Activated CD4-positive, alpha-beta memory T cell treated with anti-CD3 and anti-CD28 coated beads for 36 hours (primary cell): ENCODE measurements at places on chromosomes 3 and 15.

DNA sequence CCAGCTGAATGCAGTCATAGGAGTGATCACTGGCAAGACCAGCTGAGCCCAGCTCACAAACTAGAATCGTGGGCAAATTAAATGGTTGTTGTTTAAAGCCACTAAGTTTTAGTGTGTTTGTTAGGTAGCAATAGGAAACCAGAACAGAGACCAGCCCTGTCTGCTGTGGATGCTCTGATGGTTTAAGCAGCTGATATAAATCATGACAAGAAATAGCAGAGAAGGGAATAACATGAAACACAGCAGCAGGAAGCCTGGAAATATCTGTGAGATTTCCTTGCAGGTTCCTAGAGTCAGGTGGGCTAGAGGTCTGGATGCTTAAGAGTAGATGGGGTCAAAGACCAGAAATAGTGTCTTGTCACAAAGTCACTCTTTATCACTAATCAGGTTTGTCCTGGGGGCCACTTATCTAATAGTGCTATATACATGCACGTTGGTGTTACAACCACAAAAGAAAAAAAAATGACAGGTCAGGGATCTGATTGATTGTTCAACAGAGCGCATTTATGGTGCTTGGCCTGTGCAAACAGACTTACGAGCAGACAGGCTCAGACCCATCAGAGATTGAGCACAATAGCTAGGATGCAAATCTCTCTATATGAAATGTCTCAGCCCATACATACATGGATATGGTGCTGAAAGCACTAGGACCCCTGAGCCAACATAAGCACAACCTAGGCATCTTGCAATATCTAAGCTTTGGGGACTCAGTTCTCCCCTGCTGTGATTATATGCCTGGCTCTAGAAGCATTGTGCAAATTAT, 967.7 kb downstream of the AGBL1 start:
- H3K4me1 ChIP-seq, result no peaks in the 10 kb centered on the region
- H3K27me3 ChIP-seq, result peaks cover 2% of the 10 kb centered on the region
- H3K36me3 ChIP-seq, result no peaks in the 10 kb centered on the region
- no peak for DNase-seq
- no peak overlapping the region for H3K27ac ChIP-seq

DNA sequence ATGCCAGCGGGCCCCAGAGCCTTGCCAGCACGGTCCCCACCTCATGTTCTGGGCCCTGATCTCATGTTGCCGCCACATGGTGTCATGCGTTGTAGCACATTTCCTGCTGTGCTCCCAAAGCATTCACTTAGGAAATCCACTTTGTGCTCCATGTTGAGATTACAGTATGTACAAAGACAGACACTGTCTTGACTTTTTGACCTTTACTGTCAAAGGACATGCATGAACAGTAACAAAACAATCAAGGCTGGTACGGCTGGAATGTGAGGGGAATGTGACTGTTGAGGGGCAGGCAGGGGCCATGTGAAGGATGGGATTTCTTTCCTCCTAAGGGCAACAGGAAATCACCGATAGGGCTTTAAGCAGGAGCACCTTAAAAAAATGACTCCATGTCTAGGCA, 53.3 kb upstream of the RPL32 start:
- H3K36me3 ChIP-seq, result peaks cover 5% of the 10 kb centered on the region
- no peak overlapping the region for H3K4me3 ChIP-seq
- H3K27ac ChIP-seq, result no peak overlapping the region
- peaks cover 8% of the 10 kb centered on the region for H3K4me1 ChIP-seq

DNA sequence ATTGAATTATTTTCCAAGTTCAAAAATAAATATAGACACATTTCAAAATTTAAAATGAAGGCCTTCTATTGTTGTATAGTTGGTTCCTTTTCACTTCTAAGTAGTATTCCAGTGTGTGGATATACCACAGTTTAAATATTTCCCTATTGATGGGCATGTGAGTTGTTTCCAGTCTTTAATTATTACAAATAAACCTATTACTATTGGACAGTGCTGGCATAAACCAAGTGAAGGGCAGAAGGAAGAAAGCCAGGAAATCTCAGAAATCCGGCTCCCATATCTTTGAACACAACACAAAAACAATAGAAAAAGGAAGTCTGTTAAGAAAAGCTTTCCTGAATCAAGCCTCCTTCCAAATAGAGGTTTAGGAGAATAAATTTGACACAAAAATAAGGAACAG, 26.1 kb downstream of the GOLGB1 start:
- H3K4me1 ChIP-seq, result peaks cover 3% of the 10 kb centered on the region
- H3K27me3 ChIP-seq, result no peaks in the 10 kb centered on the region
- no peak overlapping the region for H3K4me3 ChIP-seq
- no peak overlapping the region for H3K27ac ChIP-seq

GRCh38 chr3:89059211-89059925, 48.1 kb upstream of the EPHA3 start:
- H3K4me3 ChIP-seq, result no peak overlapping the region
- H3K27ac ChIP-seq, result no peak overlapping the region
- H3K4me1 ChIP-seq, result no peaks in the 10 kb centered on the region
- no peak for DNase-seq
- H3K27me3 ChIP-seq, result no peaks in the 10 kb centered on the region
- no peaks in the 10 kb centered on the region for H3K36me3 ChIP-seq

GRCh38 chr3:62569609-62570008, 196.3 kb upstream of the FEZF2 start:
- no peak overlapping the region for H3K27ac ChIP-seq
- H3K4me3 ChIP-seq, result no peak overlapping the region
- H3K36me3 ChIP-seq, result no peaks in the 10 kb centered on the region

GRCh38 chr3:178129109-178129508, 407.1 kb upstream of the KCNMB2 start:
- no peaks in the 10 kb centered on the region for H3K27me3 ChIP-seq
- no peak for DNase-seq
- no peak overlapping the region for H3K27ac ChIP-seq
- no peak overlapping the region for H3K4me3 ChIP-seq

- H3K36me3 ChIP-seq, result no peaks in the 10 kb centered on the region
- no peaks in the 10 kb centered on the region for H3K4me1 ChIP-seq
- DNase-seq, result no peak
- H3K27me3 ChIP-seq, result peaks cover 5% of the 10 kb centered on the region
Observed at GRCh38 chr15:70789213-70789612, 25.9 kb upstream of the UACA start.

- H3K27ac ChIP-seq, result no peak overlapping the region
- DNase-seq, result no peak
- H3K4me1 ChIP-seq, result peaks cover 5% of the 10 kb centered on the region
Observed at GRCh38 chr3:11228041-11228440, 44.2 kb upstream of the ATG7 start.

DNA sequence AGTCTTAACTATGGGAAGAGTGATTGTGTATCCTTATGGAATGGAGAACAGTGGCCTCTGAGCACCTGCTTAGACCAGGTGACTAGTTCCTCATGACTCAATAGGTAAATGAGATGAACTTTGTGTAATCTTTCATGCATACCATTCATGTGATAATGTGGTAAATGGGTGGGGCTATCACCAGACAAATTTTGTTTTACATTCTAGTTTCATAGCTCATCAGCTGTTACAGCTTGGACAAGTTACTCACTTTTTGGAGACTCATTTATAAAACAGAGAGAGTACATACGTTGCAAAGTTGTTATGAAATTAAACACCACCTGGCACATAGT, 103.7 kb upstream of the TGFBR2 start:
- peak overlapping the region; percentile 70 for H3K27ac ChIP-seq
- no peak overlapping the region for H3K4me3 ChIP-seq
- H3K36me3 ChIP-seq, result no peaks in the 10 kb centered on the region
- no peak for DNase-seq

DNA sequence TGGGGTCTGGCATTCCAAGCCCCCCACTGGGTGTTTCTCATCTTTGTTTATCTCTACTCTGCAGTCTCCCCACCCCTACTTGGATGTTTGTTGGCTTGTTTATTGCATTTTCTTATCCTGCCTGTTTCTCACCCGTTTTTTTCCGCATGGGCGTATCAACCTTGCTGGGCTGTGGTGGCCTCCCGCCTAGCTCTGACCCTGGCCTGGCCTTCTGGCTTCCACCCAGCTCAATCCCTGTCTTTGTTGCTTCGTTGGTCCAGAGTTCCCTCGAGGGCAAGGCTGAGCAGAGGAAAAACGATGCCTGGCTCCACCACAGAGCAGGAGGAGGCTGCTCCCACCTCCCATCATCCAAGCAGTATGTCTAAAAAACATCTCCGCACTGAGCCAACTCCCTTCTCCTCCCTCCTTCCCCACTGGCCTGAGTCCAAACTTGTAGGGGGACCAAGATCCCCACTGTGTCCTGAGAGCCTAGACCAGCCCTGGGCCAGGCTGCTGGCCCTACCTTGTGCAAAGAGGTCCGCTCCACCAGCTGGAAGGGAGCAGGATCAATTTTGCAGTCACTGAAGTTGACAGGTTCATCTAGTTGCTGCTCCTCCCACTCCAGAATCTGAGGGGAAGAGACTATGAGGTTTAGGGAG, 9.8 kb downstream of the CLCN2 start:
- no peaks in the 10 kb centered on the region for H3K27me3 ChIP-seq
- H3K4me1 ChIP-seq, result no peaks in the 10 kb centered on the region
- H3K36me3 ChIP-seq, result no peaks in the 10 kb centered on the region
- no peak overlapping the region for H3K27ac ChIP-seq
